ENCODE measurements at places on chromosomes 13 and 19.

DNA sequence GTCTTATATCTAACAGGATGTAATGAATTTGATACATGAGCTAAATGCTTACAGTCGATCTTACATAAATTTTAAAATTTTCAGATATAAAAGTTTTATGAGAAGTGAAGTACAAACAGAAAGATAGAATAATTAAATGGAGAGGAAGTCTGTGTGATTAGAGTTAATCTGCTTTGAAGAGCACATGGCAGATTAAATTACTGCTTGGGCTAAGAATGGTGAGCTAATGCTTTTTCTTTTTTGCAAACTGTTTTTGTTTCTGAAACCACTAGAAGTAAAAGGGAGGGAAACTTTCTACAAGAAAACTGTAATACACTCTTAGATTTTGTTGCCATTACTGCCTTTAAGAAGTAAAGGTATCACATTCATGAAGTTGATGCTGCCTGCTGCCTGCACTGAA lies 96.3 kb upstream of the SPRY2 start:
- no peak for DNase-seq

GRCh38 chr13:20130652-20131051 lies 30.2 kb downstream of the GJA3 start:
- no peak for DNase-seq

DNA sequence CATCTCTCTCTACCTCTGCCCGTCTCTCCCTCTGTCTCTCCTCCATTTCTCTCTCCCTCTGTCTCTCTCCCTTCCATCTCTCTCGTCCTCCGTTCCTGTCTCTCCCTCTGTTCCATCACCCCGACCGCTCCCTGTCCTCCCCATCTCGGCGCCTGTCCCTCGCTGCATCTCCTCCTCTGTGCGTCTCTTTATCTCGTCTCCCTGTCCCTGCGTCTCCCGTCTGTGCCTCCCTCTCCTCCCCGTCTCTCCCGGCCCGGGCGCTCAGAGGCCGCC lies 4.6 kb downstream of the GRIN2D start:
- DNase-seq, result peak; percentile 40

DNA sequence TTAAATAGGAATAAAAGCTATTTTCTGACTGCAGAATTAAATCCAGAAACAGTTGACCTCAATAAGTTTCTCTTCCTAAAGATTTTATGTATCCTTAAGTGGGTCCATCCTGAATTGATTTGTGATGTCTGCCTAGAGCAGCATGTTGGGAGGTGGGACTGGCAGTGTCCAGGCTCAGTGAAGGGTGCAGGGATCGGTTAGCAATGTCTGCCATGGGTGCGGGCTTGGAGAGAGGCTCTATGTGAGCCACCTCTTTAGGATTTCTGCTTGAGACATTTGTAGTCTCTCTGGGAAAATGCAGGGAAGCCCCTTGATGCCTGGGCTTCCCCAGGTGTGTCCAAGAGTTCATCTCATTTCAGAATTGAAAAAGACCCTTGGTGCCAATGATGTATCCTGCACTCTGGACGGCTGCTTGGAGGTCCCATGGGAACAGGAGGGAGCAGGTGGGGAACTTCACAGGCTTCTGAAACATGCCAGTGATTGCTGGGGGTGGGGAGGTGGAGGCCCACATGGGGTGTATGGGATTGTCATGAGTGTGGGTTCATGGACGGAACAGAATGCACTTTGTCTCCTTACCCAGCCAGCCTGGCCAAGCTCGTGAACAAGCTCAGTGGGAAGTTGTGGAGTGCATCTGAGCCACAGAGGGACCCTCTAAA lies 6.2 kb upstream of the COLGALT1 start:
- DNase-seq, result no peak

GRCh38 chr13:113876346-113877148 lies 12.7 kb upstream of the GAS6 start:
- peak; percentile 4 for DNase-seq

DNA sequence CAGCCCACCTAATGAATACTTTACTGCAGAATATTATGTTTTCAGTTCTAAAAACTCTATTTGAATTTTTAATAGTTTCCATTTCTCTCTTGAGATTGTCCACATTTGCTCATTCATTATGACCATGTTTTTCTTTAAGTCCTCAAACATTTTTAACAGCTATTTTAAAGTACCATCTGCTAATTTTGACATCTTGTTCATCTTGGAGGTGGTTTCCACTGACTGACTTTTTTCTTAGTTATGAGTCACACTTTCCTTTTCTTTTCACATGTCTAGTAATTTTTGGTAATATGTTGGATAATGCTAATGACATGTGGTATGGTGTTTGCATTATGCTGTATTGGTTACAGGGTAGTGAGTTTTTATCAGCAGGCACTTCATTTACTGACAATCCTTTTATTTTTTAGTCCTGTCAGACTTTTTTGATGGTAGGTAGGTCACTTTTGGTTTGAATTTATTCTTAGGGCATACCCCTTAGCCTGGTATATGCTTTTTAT lies 15.4 kb upstream of the ESD start:
- DNase-seq, result no peak
